ENCODE measurements at places on chromosomes 13 and 19. TPM values are rescaled to one million over a fixed set of nuclear protein-coding genes. Genes with fewer than 3 reads are reported as not detected.
A peak's percentile ranks its signal among the peaks of the same experiment; 100 is the strongest.

GRCh38 chr13:45545686-45546409 lies 69.7 kb downstream of the ERICH6B start:
- DNase-seq: no peak

DNA sequence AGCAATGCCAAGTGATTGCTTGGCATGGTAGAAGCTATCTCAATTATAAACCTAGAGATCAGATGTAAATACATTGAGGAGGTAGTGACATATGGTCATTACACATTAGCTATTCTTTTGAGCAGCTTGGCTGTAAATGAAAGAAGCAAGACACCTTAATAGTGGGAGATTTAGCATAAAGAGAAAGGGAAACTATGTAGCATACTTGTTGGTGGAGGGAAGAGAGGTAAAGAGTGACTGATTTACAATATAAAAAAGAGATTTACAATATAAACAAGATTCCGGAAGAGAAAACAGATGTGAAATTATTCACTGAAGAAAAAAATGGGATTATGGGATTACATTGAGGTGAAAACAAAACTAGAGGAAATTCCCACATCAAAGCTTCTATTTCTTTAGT lies 2009.6 kb downstream of the OLFM4 start:
- no peak for DNase-seq

DNA sequence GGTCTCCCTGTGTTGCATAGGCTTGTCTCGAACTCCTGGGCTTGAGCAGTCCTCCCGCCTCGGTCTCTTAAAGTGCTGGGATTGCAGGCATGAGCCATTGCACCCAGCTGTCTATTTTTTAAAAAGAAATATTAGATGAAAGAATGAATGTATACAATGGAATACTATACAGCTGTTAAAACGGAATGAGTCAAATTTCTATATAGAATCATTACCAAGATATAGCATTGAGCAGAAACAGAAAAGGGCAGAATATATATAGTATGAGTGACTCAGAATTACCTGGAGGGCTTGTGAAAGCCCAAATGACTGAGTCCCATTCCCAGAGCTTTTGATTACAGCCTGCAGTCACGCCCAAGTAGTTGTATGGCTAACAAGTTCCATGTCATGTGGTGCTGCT lies 4.4 kb downstream of the DACT3 start:
- no peak for DNase-seq

GRCh38 chr19:31387717-31388301 lies 38.6 kb upstream of the TSHZ3 start:
- DNase-seq: no peak

DNA sequence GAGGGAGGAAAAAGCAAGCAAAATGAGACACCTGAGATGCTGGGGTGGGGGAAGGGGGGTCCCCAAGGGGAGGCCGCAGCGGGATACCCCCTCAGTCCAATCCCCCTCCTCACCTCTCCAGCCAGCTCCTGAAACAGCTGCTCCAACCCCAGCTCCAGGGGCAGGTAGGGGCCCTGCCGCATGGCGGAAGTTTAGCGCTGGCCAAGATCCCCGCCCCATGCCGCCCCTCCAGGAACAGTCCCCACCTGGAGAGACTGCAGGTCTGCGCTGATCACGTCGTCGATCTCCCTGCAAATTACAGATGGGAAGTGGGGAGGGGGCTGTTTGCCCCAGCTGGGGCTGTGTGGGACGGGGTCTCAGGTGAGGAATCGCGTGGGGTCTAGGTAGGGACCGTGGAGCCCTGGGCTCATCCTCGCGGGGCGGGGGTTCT lies 9.0 kb downstream of the CAPN12 start:
- peak; percentile 62 for DNase-seq

DNA sequence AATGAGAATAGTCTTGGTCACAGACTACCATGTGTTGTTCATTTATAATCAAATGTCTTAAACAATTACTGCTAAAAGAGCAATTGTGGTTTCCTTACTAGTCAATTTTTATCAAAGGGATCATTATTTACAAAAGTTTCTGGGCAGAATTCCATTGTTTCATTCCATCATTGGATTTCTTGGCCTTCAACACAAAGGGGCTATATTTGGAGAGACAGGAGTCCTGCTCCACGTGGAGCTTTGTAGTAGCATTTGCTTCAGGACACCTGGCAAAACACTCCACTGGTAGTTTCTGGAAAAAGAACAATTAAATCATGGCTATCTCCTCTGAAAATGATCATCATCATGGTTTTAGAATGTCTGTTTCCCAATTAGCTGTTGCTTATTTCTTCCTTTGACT lies 22.3 kb upstream of the STARD13 start:
- no peak for DNase-seq

DNA sequence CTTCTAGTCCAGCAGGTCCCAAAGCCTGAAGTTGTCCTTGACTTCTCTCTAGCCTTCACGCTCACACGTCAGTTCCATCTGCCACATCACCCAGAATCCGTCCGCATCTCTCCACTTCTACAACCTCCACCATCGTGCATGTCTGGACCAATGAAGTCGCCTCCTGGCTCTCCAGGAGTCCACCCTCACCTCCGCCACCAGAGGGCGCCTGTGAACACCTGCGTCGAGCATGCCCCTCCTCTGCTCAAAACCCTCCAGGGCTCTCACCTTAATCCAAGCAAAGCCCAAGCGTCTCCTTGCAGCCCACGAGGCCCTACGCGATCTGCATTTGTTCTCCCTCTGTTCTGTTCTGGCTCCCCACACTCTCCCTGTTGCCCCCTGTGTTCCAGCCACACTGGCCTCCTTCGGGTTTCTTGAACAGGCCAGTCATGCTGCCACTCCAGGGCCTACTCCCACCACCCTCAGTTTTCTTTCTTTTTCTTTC lies 3.7 kb downstream of the USHBP1 start:
- peak; percentile 89 for DNase-seq

Gene IGFL4
- total RNA-seq: not detected

Gene RNU6-9
- not detected for total RNA-seq

Gene SLC1A6
- not detected for total RNA-seq

Gene CD33
- total RNA-seq: 2.0 TPM

Data from colonic mucosa (tissue), 4 donors.